ENCODE measurements at places on chromosomes 2 and 18.

- DNase-seq, result no peak
Measured at GRCh38 chr2:97688062-97688827, 18.7 kb downstream of the C2orf92 start.

DNA sequence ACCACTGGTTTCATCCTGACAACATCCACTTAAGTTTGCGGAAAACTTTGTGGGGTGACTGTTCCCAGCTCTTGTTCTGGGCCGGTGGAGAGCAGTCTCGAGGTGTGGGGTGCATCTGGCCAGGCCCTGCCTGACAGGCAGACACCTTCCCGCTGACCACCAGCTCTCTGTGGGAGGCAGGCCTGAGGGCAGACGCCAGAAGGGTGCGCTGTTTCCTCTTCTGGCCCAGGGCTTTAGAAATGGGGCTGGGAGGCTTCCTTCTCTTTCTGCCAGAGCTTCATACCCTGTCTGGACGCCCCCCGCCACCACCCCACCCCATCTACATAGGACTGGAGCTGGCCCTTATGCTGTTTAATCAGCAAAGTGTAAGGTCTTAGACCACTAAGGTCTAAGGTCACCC lies 263.8 kb downstream of the LOXHD1 start:
- peak; percentile 2 for DNase-seq

GRCh38 chr2:137454886-137455285 lies 509.4 kb upstream of the HNMT start:
- DNase-seq, result no peak

GRCh38 chr2:182732736-182733135 lies 16.7 kb downstream of the DNAJC10 start:
- no peak for DNase-seq

GRCh38 chr18:11956371-11957308 lies 24.7 kb upstream of the IMPA2 start:
- no peak for DNase-seq

DNA sequence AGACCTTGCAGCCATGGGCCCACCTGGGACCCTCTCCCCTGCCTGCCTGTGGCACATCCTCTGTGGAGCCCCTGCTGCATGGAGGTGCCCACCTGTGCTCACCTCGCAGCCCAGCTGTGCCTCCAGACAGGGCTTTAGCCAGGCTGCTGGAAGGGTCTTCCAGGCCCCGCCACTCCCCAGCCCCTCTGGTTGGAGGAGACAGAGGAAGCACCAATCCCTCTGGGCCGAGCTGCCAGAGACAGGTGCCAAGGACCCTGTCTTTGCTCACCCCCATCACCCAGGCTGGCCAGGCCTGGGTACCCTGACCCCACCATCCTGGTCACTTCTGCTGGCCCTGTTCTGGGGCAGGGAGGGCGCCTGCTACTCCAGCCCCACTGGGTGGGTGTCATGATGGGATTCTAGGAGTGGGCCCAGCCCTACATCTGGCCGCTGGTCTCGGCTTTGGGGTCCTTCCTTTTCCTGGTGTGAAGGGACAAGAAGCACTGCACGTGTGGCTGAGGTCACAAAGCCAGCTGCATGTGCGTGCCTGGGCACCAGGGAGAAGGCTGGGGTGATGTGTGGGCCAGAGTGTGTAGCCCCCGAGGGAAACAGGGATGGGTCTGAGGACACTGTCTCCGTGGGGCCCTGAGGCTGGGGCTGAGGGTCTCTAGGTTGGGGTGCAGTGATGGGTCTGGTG lies 9.3 kb upstream of the NEU4 start:
- DNase-seq, result no peak

DNA sequence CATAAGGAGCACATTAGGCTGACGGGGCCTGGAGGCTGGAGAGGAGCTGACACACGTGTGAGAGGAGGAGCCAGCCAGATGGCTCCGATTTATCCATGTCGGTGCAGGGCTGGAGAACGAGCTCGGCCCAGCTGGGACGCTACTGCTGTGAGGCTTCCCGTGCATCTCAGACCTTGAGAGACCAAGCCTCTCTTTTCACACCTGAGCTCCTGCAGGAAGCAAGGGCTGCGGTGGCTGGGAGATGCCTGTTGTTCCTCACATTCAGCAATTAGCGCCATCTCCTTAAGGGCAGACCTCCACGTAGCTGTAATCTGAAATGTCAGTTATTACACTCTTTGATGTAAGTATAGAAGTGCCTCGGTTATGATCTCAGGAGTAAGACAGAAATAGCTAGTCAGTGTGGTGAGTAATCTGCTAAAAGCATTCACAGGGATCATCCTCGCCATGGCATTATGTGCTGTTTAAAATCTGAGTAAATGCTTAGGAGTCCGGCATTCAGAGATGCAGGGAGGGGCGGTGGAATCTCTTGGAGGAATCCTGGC lies 107.9 kb downstream of the PRKCE start:
- DNase-seq, result no peak

DNA sequence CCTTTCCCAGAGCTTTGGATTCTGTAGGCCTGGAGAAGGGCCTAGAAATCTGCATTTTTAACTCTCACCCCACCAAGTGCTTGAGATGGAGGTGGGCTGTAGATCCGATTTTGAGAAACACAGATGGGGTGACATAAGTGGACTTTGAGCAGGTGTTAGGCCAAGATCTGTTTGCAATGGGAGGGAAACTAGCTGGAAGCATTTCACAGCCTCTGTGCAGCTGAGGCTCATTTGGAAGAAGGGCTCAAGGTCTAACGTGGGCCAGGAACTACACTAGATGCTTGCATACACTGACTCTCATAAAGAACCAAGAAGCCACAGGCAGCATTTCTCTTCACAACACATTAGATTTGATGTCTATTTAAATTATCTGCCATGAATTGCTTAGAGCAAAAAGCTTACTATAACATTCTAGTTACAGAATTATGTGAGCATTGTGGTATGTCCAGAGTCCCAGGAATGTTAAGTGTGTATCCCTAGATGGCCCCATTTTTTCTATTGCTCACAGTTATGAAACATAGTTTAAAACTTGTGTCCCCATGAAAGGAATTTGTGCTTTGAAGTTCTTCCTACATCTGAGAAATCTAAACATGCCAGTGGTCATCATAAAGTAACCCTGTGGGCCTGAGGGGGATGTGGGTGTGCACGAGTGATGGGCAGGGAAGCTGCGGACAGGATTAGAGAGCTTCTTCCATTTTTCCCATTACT lies 77.2 kb downstream of the CD28 start:
- no peak for DNase-seq

- DNase-seq, result no peak
Measured at GRCh38 chr18:57498682-57499256, 63.6 kb downstream of the ONECUT2 start.

- DNase-seq, result no peak
Measured at GRCh38 chr18:22084547-22084946, 84.8 kb upstream of the GATA6 start.

GRCh38 chr18:10252952-10253705 lies 201.3 kb upstream of the APCDD1 start:
- DNase-seq, result no peak

DNA sequence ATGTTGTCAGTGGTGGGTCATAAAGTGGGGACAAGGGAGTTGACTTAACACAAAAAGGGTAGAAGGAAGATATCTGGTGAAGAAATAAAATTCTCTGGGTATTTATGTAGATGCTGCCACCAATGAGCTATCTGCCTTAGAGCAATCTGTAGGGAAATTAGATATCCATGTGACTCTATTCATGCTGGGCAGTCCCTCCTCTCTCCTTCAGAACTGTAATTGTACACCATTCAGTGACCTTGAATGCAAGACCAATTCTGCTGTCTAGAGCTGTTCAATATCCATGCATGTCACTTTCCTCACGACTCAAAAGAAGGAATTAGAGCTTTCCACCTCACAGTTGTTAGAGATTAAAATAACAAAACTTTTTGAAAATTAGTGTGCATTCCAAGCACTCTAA lies 28.6 kb upstream of the TDRD15 start:
- no peak for DNase-seq

DNA sequence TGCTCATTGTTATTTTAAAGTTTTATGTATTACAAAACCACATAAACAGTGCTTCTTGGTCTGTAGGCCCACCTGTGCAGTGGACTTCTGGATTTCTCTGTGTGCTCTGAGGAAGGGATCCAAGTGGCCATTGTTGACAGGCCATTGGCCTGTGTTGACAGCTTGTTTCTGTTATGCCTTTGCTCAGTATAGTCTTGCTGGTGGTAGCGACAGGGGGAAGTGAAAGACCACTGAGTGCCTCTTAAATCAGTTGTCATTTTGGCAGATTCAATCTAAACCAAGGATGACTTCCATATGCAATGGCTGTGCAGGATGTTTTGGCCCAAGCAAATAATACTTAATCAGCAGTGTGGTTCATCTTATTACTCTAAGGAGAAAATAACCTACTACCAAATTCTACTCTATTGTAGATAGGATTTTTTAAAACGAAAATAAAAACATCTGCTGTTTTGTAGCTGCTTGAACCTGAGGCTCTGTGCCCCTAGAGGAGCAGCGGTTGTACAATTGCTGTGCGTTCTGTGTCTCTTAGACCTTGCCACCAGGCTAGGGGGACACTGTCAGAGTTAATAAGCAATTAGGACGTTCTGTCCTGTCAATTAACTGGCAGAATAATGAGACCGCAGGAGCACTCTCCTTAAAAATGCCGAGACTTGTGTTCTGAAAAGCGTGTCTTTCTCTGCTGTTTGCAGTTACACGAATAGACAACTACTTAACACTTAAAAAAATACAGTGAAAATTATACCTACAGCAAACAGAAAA lies 108.2 kb downstream of the RHBDD1 start:
- DNase-seq, result peak; percentile 57

GRCh38 chr2:101967826-101968513 lies 23.8 kb upstream of the IL1R2 start:
- DNase-seq, result no peak

GRCh38 chr2:118830118-118830517 lies 17.3 kb downstream of the EN1 start:
- no peak for DNase-seq

DNA sequence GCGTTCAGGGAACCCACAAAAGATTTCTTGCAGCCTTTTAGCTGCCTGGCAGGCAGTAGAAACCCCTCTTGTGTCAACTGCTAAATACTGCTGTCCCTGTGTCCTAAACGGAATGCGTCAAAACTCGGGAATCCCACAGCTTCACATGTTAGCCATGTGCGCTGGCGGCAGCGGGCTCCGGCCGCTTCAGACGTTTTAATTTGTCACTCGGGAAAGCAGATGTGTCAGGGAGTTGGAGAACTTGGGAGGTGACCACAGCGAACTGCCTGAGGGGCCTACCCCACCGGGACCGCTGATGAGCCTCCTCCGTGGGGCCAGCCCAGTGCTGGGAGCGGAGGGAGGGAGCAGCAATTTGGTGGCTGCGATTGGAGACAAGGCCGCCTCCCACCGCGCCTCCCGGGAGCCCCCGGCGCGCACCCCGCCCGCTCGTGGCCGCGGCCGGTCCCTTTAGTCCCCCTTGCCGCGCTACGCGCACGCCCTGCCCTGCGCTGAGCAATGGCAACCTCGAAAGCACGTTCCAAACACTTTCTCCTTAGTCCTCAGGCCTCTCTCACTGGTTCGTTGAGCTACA lies 146.1 kb upstream of the SATB2 start:
- DNase-seq, result no peak

DNA sequence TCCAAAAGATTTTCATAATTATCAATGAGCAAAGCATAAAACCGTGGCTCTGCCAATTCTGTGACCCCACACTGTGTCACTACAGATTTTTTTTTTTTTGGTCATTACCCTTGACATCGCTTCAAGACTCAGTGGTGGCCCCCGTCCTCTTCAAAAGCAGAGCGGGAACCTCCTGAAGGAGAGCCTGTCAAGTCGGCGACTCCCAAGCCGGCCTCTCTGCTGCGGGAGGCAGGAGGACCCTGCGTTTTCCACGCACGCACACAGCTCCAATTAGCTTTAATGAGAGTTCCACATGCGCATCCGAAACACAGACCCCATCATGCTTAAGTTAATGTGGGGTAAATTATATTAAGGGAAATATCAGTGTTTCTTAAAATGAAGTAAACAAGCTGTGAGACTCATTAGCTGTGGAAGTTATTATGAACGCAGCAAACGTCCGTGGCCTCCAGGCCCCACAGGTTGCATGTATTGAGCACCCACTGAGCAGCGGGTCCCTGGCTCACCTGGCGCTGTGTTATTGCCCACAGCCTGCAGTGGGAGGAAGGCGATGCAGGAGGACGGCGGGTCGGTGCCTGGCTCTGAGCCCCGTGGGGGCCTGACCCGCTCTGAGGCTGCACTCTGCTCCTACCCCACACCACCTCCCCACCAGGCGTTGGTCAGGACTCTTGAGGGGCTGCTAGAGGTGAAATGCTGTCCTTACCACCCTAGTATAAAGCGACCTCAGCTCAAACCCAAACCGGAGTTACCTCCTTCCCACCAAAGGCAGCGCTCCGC lies 181.0 kb upstream of the SALL3 start:
- DNase-seq, result no peak

DNA sequence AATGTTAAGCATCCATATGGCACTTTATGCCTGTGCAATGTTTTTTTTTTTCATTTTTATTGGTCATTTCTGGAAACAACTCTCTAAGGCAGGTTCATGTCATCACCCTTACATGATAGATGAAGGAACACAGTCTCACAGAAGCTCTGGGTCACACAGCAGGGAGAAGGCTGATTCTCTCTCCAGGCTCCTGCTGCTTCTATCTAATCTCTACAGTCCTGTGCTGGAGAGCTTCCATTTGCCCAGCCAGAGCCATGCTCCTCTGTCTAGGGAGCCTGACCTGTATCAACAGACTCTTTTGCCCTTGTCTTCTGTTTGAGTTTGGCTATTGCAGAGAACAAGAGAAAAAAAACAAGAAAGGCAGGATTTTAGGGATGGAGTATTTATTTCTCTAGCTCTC lies 584.8 kb downstream of the MBD2 start:
- no peak for DNase-seq

- DNase-seq, result no peak
Measured at GRCh38 chr2:54983345-54984220, 66.7 kb downstream of the RTN4 start.

DNA sequence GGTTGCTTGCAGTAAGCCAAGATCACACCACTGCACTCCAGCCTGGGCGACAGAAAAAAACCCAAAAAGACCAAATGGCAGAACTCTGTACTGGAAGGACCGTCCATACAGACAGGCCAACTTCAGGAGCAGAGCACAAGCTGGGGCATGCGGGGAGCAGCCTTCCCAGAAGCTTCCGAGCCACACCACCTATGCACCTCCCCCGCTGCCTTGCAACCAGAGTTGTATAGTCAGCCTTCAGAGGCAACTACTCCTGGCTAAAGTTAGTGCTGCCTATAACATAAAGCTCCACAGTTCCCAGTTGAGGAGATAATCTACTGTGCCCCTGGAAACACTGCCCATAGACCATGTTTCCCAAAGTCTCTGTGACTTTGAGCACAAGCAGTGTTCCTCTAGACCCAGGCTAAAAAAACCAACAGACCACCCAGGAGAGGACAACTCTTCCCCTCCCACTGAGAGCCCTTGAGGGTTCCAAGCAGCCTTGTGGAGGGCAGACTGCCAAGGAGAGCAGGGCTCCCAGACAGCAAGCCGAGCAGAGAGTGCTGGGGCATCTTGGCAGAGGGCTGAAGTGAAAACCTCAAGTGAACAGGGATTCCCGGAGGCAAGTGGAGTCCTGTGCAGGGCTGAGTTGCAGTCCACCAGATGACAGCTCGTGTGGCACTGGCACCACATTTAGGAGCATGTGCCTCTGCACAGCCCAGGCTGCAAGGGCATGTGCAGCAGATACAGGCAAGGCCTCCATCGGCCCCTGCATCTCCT lies 6.8 kb downstream of the SFT2D3 start:
- no peak for DNase-seq

- peak; percentile 66 for DNase-seq
Measured at GRCh38 chr2:237529452-237530402, 36.6 kb upstream of the PRLH start.

All from OCI-LY7 (cell line).